ENCODE measurements at places on chromosomes 6 and 20.

DNA sequence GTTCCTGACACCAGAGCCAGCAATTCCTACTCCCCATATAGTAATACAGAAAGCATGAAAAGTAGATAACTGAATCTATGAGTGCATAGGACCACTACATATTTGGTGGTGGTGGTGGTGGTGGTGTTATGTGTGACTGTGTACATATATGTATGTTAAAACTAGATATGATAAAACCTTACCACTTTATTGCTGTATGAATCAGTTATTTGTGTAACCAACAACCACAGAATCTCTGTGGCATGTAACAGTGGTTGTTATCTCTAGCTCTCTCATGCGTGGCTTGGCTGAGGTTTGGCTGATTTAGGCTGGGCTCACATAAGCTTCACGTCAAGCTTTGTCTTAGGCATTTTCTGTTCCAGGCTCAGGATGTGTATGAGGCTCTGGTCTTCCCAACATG is 55.7 kb downstream of the PLCB1 start:
- no peak for DNase-seq

DNA sequence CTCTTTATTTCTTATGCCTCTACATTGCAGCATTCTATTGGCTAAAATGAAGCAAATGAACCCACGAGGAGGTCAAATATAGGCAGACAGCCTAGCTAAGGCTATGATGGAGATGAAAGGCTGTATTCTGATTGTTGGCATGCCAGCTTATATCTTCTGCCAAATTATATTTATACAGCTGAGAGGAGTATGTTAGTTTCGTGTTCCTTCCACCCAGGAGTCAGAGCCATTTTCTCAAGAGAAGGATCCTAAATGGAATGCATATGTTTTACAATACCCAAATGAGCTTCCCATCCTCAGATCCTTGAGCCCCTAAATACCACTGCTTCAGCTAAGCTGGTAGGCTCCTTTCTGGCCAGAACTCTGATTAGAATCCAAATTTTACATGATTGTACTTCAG is 178.4 kb upstream of the HDDC2 start:
- no peak for DNase-seq

GRCh38 chr6:1244941-1245340 is 67.0 kb upstream of the FOXQ1 start:
- DNase-seq = no peak

DNA sequence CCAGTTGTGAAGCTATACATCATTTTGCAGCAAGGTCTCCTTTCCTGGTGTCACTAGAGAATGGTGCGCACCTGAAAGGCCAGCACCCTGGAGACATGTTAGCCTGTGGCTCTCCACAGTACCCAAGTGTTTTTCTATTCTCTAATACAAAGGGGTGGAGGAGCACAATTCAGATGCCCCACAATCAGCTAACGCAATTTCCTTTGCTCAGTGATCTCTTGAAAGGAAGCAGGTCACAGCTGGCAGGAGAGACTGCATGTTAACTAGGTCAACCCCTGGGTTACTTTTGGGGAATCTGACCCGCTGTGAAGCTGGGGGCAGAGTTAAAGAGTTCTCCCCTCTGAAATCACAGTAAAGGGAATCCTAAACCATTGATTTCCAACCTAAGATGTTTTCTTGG is 92.5 kb downstream of the B3GAT2 start:
- no peak for DNase-seq

DNA sequence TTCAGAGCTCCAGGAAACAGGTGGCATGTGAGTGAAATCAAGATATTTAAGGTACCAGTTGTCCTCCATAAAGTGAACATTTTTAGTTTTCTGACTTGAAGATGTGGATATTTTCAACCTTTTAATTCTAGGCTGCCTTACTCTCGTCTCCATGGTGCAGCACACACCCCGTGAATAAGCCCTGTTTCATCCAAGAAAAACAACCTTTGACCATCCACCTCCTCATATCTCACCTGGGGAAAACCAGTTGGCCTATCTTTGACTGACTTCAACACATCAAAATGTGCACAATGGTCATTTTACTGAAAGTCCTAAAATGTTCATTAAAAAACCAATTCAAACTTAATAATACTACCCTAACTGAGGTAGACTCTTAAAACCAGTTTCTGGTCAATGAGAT is 73.8 kb upstream of the CD2AP start:
- DNase-seq = no peak

GRCh38 chr20:32158943-32159660 is 48.4 kb downstream of the PLAGL2 start:
- no peak for DNase-seq

GRCh38 chr20:19832875-19833274 is 74.8 kb downstream of the RIN2 start:
- no peak for DNase-seq

DNA sequence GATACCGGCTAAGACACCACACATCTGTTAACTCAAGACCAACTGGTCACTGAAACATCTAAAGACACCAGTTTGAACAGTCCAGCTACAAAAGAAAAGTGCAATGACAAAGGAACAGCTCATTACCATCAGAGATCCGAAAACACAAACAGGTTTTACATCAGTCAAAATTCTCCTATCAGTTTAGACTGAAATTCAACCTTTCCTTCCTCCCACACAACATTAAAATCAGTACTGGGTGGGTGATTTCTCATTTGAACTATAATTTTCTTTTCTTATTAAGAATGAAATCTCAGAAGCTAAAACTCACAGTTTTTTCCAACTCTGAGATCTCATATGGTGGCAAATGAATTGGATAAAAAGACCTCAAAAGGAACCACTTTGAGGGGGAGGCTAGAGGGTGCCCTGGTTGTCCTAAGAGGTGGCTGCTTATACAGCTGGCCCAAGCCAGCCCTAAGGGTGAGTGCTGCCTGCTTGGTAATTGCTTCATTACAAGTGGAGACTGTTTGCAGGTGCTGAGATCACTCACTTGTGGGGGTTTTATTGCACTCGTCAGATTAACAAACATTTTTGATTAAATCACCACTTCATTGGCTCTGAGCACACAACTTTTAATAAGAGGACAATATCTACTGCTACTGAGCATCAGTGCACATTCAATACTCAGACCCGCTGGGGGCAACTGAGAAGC is 4.3 kb downstream of the CCDC167 start:
- no peak for DNase-seq

DNA sequence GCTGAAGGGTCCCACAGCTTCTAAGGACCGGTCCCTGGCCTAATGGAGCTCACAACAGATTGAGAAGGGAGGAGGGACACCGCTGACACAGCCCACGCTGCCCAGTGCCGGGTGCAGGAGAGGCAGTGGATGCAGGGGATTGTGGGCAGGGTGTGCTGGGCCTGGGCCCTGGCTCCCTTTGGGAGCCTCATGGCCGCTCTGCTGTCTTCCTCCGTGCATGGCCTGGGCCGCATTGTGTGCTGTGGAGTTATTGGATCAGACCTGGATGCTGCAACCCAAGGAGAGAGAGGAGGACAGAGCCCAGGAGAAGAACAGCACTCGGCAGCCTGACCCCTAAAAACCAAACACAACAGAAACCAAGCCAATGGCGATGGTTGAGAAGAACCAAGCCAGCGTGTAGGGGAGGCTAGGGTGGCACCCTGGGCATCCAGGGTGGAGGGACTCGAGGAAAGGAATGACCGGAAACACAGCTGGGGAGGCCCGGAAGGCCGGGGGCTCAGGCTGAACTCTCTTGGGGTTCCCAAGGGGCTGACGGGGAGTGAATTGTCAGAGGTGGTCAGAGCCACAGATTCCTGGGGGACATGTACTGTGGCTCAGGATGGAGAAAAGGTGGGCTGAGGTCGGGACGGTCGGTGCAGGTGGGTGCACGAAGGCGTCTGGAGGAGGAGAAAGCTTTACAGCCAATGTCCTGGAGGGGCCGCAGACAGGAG is 41.0 kb downstream of the ERMARD start:
- no peak for DNase-seq

GRCh38 chr6:33863723-33864440 is 60.1 kb upstream of the MLN start:
- no peak for DNase-seq

- DNase-seq = peak; percentile 78
These were observed 760 bp upstream of the IBTK start for GRCh38 chr6:82248273-82248735.

GRCh38 chr6:87745966-87746721 is 44.1 kb upstream of the AKIRIN2 start:
- DNase-seq = no peak

- no peak for DNase-seq
These were observed 766.0 kb upstream of the MAP3K7 start for GRCh38 chr6:91352878-91353277.

DNA sequence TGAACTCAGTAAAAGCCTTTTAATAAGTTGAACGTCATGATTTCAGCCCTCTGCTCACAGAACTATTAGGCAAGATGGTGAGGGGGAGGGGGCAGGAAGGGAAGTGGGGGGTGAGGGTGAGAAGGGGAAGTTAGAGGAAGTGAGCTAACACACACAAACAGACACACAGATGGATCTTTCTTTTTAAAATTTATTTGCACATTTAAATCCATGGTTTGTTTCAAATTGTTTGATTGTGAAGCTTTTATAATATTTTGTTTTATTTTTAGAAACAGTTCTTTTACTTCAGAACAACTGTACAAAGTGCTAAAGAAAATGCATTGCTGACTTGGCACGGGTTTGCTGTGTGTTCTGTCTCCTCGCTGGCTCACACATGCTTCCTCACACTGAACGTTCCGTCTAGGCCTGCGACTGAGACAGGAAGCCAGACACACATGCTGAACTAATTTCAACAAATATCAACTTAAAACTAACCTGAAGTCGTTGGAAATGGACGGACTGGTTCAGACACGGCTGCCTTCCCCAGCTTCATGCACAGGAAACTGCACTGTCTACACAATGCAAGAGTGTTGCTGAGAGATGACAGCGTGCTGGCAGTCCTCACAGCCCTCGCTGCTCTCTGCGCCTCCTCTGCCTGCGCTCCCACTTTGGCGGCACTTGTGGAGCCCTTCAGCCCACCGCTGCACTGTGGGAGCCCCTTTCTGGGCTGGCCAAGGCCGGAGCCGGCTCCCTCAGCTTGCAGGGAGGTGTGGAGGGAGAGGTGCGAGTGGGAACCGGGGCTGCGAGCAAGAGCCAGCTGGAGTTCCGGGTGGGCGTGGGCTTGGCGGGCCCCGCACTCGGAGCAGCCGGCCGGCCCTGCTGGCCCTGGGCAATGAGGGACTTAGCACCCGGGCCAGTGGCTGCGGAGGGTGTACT is 8.1 kb upstream of the ZBP1 start:
- no peak for DNase-seq

- DNase-seq = no peak
These were observed 38.5 kb upstream of the TASP1 start for GRCh38 chr20:13677241-13677640.

DNA sequence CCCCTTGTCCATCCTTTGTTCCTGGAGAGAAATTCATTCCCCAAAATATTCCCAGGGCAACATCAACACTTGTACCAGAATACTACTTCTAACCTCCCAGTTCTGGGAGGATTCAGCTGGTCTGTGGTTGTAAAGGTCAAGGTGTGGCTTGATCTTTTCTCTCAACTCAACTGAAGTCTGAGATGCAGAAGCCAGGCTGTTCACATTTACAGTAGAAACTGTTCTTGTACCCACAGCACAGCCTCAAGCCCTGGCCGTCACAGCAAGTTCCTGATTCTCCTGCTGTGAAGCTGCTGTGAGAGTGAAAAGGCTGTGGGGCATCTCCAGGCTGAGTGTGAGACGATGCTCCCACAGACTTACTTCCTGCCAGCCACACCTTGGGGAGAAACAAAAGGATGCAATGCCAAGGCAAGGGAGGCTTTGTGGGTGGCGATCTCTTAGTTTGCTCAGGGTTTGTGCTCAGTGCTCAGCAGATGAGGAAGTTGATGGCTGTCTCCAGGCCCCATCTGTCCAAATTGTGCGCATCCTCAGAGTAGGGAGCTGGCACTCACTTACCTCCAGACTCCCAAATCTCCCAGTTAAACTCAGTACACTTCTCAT is 143.9 kb upstream of the FOXA2 start:
- DNase-seq = no peak

DNA sequence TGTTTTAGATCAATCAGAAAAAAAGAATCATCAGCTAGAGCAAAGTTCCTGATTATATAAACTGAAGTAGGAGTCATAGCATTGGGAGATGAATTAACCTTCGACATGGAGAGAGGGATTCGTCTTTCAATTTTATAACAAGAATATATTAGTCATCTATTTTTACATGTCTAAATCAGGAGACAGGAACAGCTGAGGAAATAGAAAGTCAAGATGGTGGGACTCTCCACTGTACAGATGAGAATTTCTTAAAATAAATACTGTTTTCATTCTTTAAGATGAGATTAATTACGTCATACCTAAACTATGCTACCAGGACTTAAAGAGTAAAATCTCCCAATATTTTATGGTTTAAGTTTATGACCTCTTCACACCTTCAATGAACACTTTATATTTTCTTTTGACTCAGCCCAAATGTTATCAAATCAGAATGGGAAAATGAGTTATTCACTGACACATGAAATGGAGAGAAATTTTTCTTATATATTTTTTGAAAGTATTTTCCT is 1137.7 kb downstream of the EPHA7 start:
- DNase-seq = no peak

- no peak for DNase-seq
These were observed 17.5 kb downstream of the TRERF1 start for GRCh38 chr6:42434237-42434636.

DNA sequence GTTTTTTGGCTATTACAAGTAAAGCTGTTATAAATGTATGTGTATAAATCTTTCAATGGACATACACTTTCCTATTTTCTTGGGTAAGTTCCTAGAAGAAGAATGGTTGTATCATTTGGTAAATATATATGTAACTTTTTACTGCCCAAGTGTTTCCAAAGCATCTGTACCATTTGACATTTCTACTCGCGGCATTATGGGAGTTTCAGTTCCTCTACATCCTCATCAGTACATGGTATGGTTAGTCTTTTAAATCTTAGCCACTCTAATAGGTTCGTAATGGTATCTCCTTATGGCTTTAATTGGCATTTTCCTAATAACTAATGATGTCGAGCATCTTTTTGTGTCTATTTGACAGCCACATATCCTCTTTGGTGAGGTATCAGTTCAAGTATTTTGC is 12.9 kb downstream of the SNPH start:
- no peak for DNase-seq

GRCh38 chr6:137884149-137884909 is 17.3 kb downstream of the TNFAIP3 start:
- no peak for DNase-seq

DNA sequence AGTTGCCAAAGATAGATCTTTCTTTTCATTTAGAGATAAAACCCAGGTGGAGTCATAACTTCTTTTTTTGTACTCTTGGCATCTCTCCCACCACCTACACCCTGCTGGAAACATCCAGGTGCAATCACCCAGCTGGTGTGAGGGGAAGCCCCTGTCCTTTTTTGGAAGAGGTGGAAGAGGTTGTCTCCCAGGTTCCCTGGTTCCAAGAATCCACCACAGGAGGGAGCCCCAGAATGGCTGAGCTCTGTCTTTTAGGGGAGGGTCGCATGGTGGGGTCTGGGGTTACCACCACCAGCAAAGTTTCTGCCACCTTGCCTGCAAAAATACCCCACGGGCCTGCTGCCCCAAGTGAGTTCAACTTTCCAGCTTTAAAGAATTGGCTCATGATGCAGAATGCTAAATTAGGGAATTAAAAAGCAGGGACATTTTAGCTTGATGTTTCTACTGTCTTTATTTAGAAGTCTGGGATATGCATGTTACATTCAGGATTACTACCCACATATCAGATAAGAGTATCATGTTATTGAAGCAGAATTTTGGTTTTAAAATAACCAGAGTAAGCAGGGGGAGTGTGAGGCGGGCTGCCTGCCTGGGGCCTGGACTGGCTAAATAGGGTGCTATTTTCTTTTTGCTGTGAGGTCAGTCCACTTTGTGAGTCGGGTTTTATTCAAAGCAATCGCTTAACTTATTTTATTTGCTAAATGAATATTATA is 11.0 kb downstream of the SMOC2 start:
- DNase-seq = no peak

- DNase-seq = no peak
These were observed 552.8 kb upstream of the CITED2 start for GRCh38 chr6:139927236-139927635.
